ENCODE measurements at places on chromosomes 16 and 17.

DNA sequence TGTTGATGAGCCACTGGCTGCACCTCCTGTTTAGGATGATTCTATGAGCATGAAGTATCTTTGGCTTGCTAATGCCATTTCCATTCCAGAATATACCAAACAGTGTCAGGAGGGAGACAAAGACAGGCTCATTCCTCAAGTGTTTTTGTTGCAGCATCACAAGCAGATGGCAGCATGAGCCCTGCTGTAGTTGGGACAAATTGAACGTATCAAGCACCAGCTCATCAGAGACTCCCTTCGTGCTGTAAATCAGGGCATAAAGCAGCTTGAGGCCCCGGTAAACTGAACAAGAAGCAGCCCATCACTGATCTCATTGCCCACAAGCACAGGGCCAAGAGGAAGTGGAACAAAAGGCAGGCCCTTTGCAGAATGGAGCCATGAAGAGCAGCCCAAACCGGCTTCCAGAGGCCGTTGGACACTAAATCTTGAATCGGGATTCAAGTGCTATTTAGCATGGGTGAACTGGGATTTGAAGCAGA lies 45.9 kb upstream of the HS3ST3A1 start:
- DNase-seq = no peak

DNA sequence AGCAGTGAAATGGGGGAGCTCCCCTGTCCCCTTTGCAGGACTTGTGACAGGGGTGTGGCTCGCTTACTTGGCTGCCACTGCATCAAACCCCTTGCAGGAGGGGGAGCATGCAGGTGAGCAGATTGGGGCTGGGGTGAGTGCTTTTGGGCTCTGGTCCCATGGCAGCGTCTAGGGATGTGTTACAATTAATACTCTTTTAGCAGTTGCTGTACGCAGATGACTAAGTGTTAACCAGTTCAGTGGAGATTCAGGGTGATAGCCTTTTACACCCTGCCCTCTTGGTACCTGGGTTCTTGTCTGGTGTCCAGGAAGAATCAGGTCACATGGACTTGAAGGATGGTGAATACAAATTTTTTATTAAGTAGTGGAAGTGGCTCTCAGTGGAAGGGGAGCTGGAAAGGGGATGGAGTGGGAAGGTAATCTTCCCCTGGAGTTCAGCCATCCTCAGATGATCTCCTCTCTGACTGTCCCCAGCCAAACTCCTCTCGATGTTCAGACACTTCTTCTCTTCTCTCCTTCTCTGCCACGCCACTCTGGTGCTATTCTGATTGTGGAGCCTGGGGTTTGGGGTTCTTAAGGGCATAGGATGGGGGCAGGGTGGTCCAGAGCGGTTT lies 100.1 kb downstream of the MARF1 start:
- no peak for DNase-seq

- DNase-seq = no peak
Measured at GRCh38 chr17:81367171-81367570, 28.1 kb upstream of the BAHCC1 start.

DNA sequence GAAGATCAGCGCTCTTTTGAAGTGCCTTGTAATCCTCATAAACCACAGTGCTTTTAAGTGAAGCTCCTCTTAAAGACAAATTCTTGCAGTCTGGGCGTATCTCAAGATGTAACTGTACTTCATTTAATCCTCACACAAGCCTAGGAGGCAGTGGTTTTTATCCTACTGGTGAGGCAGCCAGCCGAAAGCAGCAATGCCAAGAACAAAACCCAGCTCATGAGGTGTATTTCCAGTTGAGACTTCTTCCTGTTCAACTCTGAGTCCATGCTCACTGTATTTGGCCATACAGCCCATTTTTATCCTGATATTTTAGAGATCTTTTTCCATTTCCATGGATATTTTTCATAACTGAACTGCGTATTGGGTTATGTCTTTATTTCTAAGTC lies 13.7 kb downstream of the CTRB2 start:
- no peak for DNase-seq

DNA sequence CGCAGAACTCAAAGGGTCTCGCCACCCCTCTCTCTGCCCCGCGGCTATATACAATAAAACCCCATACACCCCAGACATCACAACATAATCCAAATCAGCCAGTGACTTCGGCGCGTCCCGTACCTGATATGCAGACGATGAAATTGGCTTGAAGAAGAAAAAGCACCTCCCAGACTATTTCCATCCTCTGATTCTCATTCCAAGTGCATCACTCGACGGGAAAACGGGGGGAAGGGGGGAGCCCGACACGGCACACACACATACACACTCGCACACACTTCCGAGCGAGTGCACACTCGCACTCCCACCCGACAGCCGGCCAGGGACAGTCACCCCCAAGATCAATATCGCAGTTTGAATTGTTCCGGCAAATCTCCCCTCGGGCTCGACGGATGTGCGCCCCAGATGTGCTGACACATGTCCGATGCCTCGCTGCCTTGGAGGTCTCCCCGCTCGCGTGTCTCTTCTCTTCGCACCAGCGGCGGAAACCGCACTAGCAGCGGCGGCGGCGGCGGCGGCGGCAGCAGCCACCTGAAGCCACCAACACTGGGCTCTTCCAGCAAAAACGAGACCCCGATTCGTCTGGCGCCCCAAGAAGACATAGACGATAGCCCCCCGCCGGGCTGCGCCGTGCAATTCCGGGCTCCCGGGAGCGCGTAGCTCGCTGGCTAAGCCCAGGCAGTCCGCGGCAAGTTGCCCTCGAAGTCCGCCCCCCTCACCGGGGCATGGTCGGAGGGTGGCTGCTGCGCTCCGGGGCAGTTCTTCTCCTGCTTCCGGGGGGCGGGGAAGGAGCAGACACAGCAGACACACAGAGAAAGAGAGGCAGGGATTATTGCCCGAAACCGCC lies 688 bp downstream of the CA10 start:
- DNase-seq = no peak

DNA sequence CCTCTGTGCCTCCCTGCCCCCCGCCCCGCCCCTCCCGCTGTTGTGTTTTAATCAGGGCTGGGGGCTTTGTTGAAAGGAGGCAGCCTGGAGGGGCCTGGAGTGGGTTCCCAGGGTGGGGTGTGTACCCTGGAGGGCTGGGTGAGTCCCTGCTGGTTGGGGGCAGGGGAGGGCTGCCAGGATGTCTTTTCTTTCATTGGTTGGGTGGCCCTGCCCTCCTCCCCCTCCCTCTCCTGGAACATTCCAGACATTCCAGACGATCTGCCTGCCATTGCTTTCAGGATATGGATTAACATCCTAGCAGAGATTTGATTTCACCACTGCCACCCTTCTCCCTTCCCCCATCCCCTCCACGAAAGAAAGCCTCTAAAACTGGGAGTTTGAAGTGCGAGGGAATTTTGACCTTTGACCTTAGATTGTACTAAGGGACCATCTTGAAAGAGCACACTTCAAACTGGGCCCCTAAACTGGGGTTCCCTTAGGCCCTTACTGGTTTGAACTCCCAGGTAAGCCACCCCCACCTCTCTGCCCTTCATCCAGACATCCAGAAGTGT lies 25.3 kb downstream of the IGF2BP1 start:
- DNase-seq = no peak

DNA sequence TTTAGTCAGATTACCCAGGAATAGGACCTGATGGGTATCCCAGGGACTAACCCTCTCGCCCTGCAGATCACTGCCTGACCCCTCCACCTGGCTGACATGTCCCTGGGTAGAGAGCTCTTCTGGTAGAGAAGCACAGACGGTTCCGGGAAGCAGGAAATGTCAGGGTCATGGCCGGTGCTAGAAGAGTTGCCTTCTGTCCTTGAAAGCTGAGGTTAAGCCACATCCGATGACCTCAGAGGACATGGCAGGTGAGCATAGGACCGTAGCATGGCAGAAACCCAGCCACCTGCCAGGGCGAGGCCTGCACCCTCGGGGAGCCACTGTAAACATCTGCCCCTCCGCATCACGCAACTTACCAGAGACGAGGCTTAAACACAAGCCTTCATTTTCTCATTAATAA lies 483.7 kb downstream of the SOX9 start:
- DNase-seq = no peak

DNA sequence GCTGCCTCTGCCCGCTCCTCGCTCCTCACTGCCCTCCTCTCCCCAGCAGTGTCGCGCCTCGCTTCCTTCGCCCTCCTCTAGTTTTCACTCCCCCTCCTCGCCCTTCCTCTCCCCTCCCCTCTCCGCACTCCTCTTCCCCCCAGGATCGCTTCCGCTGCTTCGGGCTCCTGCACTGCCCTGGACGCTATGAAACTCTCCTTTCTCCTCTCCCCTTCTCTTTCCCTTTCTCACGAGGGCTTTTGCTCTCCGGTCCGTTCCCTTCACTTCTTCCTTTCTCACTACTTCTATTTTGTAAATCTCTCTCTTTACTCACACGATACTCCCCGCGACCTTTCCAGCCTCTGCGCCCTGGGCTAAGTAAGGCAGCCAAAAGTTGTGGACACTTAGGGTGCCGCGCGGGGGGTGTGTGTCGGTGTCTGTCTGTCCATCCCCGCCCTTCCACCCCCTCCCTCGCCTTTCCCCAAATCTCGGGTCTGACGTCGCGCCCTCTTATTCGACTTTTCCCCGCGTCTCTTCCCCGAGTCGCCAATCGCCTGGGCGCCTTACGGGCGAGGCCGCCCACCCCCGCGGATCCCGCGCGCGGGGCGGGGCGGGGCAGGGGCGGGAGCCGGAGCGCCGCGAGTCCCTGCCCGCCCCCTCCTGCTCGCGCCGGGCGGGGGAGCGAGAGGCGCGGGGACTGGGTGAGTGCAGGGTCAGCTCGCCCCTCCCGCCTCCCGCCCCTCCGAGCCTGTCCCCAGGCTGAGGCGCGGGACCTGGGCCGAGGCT lies at the start of gene IRX3:
Gene IRX3, minus strand, starts transcription at position 422 of the 765 bp plus-strand sequence. CDS start 737 bp downstream, outside the sequence.
- DNase-seq = peak; percentile 50

DNA sequence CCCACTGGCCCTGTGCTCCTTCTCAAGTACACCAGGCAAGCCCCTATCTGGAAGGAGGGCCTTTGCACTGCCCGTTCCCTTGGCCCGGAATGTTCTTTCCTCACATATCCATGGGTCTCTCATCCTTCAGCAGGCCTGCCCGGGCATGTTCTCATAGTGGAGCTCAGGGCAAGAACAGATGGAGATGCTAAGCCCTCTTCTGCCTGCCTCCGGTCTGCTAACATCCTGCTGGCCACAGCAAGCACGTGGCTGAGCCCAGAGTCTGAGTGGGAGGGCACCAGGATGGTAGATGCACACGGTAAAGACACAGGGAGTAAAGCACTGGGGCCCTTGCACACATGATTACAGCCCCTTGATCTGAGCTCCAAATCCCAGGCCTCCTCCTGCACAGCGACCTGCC lies 19.8 kb upstream of the ANKRD40CL start:
- no peak for DNase-seq

DNA sequence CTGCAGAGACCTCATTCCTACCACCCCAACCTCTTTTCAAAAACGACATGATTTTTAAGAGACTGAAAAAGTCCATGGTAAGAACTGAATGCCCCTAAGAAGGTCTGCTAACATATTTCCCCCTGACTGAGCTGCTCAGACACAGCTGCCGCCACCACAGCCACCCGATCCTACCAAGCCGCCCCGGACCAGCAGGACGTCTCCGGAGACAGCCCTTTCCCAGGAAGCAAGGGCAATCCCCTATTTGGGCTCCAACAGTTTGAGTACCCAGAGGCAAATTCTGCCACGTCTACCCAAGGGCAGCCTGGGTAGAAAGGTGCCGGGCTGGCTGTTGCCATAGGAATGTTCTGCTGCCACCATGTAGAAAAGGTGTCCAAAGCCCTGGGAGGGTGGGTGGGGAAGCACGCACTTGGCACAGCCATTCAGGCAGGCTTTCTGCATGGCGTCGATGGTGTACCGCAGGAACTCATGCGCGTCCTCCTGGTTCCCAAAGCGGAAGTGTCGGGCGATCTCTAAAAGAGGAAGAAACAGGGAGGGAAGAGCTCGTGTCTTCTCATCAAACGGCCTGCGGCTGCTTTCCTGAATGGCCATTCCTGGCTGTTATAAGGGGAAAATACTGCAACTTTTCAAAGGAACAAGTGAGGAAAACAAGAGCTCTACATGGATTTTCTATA lies 13.6 kb downstream of the USP36 start:
- no peak for DNase-seq

DNA sequence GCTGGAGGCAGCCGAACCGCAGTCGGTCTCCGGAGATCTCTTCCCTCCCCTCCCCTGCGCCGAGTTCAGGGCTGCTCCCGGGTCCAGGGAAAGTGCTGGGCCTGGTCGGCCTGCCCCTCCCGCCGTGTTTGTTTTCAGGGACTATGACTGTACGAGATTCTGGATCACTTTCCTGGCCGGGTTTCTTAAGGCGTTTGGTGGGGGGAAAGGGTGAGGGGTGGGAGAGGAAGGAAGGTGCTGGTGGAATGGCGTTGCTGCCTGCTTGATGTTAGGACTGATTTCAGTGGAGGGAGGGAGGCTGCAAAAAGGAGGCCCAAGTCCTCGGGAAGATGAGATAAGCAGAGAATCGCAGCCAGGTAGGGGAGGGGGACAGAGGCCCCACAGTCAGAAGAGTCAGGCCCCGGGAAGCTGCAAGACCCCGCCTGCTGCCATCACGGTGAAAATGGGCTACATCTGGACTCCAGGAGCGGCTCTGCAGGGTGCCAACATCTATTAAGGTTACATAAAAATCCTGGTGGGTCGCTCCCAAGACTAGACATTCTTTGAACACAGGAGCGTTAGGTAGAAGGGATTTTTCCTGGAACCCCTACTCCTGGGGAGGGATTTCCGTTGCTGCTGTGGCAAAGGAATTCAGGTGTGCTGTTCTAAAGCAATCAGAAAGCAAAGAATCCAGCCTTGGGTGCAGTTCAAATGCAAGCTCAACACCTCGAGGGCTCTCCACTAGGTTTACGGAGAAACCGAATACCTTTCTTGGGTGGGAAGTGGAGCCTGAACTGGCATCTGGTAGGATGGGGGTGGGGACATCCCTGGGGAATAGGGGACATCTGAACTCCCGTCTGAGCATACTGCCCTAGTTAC lies 1.2 kb downstream of the ARHGAP44 start:
- DNase-seq = no peak

- DNase-seq = no peak
Measured at GRCh38 chr17:41594363-41594915, 7.7 kb upstream of the KRT14 start.

DNA sequence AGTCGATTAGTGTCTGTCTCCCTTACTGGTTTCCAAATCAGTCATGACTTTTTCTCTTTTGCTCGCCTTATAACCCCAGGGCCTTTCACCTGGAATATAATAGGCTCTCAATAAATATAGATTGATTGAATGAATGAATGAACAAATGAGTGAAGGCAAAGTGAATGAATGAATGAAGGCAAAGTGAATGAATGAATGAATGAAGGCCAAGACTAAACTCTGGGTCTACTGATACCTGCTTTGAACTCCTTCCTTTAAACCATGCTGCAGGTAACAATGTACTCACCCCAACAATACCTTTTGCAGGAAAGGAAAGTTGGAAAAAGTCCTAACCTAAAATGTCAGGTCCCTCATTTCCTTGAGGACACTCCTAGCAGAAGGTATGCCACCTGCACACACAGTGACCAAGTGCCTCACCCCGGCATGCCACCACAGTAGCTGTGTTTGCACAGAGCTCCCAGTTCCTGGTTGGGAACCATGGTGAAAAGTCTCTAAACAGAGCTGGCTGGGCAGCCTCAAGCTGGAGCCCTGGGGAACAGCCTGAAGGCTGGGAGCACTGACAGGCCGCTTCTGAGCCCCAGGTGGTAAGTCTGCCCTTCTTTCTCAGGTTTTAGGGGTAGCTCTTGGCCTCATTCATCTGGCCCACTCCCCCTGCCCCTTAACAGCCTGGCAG lies 42.7 kb upstream of the ANKFN1 start:
- DNase-seq = no peak
